CD14-positive monocyte (primary cell): ENCODE measurements at places on chromosomes 2 and 18.
A peak's percentile ranks its signal among the peaks of the same experiment; 100 is the strongest.

DNA sequence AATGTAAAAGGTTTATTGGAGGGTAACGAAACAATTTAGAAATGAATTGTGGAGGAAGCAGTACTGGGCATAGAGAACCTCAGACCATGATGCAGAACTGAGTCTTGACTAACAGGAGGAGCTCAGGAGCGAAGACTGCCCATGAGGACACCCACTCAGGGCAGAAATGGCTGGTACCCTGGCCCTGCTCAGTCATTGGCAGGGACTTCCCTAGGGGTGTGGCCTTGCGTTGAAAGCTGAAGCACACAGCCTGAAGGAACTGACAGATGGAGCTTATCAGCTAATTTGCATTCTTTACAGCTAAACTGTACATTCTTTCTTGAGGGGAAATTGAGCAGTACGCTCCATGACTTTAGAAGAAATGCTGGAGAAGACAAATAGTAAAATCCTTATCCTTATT lies 57.1 kb downstream of the PDK1 start:
- no peak for DNase-seq

GRCh38 chr2:137928547-137929518 lies 35.4 kb upstream of the HNMT start:
- no peak for DNase-seq

DNA sequence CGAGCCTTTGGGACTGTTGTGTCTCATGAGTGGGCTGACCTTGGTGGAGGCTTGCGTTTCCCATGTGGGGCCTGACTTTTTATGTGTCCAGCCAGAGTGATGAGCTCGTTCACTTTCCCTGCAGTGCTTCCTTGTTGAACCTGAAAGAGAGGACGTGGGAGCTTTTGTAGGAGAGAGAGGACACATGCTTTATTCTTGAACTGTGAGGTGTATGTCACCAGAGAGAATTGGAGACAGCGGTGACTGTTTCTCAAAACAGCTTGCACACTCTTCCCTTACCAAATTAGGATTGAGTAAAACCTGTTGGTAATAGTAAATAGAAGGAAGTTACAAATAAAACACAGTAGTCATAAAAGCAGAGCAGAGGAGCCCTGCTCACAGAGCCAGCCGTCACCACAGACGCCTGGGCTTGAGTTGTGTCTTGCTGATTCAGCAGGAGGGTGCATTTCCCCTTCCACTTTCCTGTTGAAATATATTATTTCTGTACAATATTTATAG lies 60.7 kb downstream of the INPP4A start:
- DNase-seq = peak; percentile 93

DNA sequence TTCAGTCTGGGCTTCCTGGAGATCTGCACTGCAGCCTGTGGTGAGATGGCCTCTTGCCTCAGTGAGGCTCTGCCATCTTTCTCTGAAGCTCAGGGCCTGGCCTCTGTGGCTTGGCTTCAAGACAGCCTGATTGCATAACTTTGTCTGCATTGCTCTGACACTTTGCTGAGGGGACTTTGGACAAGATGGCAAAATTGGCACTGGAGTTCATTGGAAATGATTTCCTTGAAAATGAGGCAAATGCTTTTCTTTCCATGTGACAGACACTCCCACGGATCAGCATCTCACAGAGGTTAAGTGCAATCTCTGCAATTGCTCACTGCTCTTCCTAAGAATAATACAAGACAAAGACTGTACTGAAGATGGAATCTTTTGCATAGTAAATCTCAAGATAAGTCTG lies 166.8 kb downstream of the KCNS3 start:
- DNase-seq = no peak

DNA sequence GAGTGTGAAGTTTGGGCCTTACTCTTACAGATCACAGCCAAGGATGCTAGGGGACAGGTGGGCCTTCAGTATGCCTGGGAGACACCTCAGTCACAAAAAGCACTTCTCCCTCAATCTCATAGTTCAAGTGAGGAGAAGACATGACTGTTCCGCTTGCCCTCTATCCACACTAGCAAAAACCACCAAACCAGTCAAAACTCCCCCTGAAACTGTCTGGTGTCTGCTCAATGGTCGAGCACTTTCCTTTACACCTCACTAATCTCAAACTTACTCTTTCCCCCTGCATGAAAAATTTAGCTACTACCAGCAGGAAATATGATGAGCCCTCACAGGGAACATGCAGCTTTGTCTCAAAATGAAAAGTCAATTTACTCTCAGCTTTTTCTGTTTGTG lies 232.2 kb downstream of the TRIB2 start:
- no peak for DNase-seq
